ENCODE measurements at places on chromosomes 7 and 10.

DNA sequence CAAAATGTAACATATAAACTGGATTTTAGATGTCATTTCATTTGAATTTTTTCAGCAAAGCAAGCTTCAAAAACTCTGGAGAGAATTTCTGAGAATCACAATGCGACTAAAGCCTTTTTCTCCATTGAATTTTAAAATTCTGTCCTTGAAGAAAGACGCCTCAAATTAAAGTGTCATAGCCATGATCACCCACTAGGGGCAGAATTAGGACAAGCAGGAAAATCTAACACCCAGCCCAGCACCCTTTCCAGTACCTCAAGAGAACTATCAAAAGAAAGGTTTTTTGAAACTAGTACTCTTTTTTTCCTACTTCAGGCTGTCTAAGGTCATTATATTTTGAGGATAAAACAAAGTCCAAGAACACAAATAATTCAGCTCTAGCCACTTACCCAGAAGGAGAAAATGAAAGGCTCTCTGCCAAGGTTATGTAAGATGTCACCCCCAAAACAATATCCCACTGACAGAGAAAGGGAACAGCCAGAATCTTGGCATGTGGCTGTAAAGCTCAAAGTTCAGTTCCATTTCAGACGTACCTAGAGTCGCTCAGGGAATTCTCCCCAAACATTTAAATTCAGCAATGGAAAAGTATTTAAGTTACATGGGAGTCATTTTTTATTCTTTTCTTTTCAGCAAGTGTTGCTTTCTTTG is 299.4 kb downstream of the SNX13 start:
- DNase-seq: peak; percentile 18

DNA sequence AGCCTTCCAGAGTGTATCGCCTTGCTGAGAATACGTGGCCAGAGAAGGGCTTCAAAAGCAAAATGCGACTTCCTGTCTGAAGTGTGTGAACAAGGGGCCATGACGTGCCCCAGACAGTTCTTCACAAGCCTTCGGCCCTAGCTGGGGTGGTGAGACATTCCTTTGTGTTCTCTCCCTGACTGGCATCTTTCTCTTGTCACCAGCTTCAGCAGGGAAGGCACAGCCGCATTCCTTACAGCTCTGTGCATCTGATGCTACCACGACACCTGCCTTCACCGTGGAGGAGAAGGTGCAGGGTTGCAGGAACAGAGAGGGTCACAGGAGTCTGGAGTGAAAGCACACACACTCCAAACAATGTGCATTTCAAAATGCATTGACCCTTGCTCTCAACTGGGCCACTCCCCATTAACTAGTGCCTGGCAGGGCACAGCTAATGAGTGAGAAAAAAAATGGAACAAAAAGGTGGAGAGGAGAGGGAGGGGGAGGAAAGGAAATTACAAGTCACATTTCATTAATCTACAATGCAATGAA is 93.4 kb downstream of the GPR26 start:
- DNase-seq: no peak

DNA sequence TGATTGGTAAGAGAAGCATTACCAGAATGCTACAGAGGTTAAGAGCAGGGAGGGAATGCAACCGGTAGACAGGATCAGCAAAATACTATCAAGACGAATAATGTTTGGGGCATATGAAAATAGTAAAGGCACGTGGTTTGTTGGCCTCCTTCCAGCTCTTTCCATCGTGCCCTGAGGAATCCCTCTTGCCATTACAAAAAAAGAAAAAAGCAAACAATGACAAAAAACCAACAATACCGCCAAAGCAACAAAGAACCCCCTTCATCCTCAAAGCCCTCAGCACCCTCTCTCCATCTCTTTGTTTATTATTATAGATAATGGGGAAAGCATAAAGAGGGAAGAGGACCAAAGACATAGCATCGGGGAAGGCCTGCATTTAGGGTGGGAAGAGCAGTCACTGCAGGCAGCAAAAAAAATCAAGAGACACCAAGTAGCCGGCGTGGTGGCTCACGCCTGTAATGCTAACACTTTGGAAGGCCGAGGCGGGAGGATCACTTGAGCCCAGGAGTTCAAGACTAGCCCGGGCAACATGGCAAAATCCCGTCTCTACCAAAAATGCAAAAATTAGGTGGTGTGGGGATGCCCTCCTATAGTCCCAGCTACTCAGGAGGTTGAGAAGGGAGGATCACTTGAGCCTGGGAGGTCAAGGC is 78.0 kb downstream of the HIP1 start:
- no peak for DNase-seq

- DNase-seq: no peak
Measured at GRCh38 chr10:111646021-111646420, 537.5 kb downstream of the GPAM start.

DNA sequence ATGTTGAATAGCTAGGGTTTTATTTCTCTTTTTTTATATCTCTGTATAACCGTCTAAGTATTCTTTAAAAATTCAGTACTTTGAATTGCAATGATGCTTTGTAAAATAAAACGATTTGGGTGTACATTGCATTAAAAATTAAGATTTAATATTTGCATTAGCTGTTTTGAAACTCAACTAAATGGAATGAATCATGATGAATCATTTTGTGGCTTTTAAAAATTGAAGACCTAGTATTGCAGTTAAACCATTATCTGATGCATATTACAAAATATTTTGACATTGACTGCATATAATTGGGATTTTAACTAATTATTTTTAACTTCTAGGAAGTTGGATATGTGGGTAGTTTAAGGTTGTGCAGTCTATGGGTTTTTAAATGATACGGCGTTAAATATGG is 314.0 kb downstream of the CDK14 start:
- DNase-seq: no peak

DNA sequence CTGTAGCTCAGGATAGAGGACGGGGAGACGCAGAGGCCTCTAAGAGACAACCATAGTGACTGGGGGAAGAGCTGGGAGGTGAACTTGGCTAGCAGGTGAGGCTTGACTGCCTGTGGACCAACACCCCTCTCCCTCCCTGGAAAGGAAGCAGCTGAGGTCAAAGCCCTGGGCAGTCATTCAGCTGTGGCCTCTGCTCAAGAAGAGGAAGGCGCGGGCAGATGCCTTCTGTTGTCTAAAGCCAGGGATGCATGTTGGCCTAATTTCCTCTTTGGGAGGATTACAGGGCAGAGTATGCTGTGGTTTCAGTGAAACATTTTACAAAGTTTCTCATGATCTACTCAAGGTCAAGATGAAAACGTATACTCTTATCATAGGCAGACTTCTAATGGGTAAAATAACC is 327.1 kb downstream of the PRPF18 start:
- no peak for DNase-seq

DNA sequence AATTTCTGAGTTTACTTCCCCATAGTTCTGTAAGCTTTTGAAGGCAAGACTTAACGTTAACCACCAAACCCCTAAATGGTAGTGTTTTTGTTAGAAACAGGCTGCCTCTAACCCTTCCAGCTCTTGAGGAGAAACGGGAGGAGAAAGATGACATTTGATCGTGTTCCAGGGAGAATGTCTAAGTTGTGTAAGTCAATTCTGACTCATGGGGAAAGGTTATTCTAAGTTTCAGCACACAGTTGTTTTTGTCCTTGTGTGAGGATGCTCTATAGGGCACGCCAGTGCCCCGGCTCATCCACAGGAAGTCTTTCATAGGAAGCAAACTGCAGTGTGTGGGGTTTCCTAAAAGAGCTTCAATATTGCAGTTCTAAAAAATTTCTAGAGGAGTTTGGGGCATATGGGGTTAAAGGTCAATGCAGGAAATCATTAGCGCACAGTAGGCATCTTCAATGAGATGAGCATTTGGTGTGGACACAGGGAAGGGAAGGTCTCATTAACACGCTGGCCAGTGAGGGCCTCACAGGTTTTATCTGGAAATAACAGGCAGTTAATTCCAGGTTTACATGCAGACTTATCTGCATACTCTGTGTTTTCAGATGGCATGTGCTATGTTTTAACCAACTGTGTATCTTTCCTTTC is 638.2 kb upstream of the IGFBP3 start:
- DNase-seq: no peak

GRCh38 chr10:37871143-37871542 is 13.7 kb upstream of the ZNF248 start:
- no peak for DNase-seq

- no peak for DNase-seq
Measured at GRCh38 chr10:71865561-71866041, 14.6 kb upstream of the PSAP start.

DNA sequence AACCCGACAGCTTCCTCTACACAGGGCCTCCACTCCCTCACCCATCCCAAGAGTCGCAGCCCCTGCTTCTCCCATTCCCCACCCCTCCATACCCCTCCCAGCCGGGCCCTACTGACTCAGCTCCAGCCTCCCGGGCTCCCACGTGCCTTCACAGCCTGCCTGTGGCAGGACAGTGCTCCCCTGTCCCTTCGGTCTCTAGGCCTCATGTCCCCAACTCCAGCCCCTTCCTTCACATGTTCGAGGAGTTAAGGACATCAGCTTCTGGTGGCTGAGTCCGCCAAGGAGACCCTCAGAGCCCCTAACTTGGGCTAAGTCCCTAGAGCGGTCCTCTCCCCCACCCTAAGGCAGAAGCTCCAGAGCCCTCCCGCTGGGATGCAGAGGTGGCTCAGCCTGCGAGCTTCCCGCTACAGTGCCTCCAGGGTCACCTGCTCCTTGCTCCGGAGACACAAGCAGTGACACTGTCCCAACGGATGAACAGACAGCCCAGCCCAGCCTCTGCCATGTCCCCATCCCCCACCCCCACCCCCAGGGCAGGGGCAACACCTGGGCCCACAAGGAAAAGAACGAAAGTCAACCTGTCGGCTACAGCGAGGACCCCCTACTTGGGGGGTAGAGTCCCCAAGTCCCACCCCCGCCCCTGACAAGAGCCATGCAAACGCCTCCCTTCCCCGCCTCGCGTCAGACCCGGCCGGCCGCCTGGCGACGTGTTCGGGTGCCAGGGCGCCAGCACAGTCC is 716 bp downstream of the SMARCD3 start:
- DNase-seq: no peak

Measured in activated naive CD8-positive, alpha-beta T cell treated with anti-CD3 and anti-CD28 coated beads, Interleukin-2, amount 50 U/mL, for 24 hours (primary cell).